Stromal cell of bone marrow (primary cell): ENCODE measurements at places on chromosomes 1 and 21.

DNA sequence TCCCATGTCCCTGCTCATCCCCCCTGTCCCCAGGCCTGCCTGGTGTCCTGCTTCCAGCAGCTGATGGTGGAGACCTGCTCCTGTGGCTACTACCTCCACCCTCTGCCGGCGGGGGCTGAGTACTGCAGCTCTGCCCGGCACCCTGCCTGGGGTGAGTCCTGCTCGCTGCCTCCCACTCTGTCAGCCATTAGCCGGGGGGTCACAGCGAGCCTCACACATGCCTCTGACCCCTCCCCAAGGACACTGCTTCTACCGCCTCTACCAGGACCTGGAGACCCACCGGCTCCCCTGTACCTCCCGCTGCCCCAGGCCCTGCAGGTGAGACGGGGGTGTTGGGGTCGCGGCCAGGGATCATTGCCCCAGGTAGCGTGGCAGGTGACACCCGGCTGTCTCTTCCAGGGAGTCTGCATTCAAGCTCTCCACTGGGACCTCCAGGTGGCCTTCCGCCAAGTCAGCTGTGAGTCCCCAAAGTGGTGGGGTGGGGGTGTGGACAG is 10.0 kb downstream of the SCNN1D start:
- DNase-seq = no peak

- no peak for DNase-seq
Observed at GRCh38 chr1:38027201-38028104, 14.9 kb downstream of the UTP11 start.

DNA sequence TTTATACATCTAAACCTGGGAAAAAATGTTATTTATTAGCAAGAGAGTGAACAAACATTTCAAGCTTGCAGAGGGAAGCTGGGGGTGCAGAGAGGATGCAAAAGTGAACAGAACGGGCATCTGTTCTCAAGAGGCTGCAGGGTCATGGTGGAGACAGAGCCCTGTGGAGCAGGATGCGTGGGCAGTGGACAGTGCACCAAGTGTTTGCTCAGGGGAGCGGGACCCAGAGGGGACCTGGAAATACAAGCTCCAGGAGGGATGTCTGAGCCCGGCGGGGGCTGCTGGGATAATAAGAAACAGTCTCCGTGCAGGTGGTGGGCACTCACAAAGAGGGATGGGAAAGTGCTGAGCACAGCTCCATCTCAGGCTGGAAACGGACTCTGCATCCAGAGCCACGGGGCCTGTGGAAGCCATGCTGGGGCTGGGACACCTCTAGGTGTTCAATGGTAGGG is 105.3 kb upstream of the SLC45A1 start:
- no peak for DNase-seq

DNA sequence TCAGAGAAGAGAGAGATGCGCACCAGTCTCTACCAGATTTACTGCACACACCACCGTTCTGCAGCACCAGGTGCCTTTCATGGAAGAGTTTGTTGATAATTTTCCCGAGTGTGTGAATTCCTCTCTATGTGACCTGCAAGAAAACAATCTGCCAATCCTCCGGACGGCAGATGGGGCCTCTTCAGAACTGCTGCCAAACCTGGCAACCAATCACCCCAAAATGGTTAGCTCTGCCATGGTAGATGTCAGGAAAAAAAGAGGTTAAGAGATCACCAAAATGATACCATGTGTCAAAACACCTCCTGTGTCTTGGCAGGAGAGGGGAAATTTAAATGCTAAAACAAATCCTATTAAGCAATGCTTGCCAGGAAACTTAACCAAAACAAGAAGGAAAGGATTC is 96.5 kb downstream of the DAB1 start:
- no peak for DNase-seq

DNA sequence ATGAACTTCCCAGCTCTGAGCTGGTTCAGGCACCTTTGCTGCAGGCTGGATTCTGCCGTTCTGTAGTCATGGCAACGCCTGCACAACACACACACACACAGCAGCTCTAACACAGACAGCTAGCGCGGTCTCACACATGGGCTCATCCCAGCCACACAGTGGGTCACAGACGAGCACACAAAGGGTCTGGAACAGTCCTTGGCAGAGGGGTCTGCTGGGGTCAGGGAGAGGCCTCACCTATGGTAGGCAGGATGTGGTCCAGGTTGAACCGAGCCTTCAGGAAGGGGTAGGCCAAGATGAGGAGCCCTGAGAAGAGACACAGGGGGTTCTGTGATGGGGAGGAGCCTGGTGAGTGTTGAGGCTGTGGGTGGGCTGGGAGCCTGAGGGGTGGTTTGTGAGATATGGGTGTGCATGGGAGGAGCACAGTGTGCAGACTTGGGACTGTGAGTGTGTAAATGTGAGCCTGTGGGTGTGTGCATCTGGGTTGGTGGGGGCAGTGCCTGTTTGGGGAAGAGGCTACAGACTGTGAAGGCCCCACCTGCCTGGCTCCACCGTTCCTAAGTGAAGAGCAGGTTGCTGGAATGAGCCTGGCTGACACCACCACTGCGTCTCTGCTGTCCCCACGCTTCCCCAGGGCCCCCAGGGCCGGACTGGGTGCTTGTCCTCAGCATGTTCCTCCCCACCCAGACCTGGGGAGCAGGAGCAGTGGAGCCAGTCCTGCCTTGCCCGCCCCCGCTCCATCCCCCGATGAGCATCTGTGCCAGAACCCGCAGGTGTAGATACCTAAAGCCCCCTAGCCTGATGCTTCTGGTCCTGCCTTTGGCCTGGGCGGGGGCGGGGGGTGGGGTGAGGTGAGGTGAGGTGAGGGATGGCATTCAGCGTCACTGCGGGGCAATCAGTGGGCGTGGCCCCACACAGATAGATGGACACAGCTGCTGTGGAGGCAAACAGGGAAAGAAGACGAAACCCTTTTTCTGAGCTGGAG is 1.5 kb downstream of the KNCN start:
- DNase-seq = no peak

GRCh38 chr1:213929398-213929797 is 58.4 kb upstream of the PROX1 start:
- no peak for DNase-seq
